ENCODE measurements at places on chromosomes 16 and 17. TPM values are rescaled to one million over a fixed set of nuclear protein-coding genes. Genes with fewer than 3 reads are reported as not detected.

WNT9B gene
- total RNA-seq, result not detected

SLC16A5 gene
- total RNA-seq, result 4.7 TPM

SPATA22 gene
- not detected for total RNA-seq

NTN1 gene
- total RNA-seq, result 2.4 TPM

SLC38A7 gene
- total RNA-seq, result 9.3 TPM

NEUROD2 gene
- not detected for total RNA-seq

USP43 gene
- 6.9 TPM for total RNA-seq

NOD2 gene
- total RNA-seq, result 1.2 TPM

KRT33A gene
- not detected for total RNA-seq

ASB16 gene
- not detected for total RNA-seq

GRB7 gene
- total RNA-seq, result 31.5 TPM

KCTD11 gene
- 6.0 TPM for total RNA-seq

CNTNAP1 gene
- total RNA-seq, result 4.6 TPM

LPO gene
- not detected for total RNA-seq

HIGD1B gene
- not detected for total RNA-seq

CA10 gene
- 0.08 TPM for total RNA-seq

HSD11B2 gene
- 0.23 TPM for total RNA-seq

ARRB2 gene
- 13.2 TPM for total RNA-seq

PPP1R27 gene
- total RNA-seq, result not detected

GRIN2C gene
- total RNA-seq, result not detected

TM4SF5 gene
- not detected for total RNA-seq

WDR59 gene
- 18.3 TPM for total RNA-seq
